ENCODE measurements at places on chromosomes 3 and 15.

- DNase-seq, result no peak
Measured at GRCh38 chr3:68773401-68773800, 158.9 kb downstream of the TAFA4 start.

DNA sequence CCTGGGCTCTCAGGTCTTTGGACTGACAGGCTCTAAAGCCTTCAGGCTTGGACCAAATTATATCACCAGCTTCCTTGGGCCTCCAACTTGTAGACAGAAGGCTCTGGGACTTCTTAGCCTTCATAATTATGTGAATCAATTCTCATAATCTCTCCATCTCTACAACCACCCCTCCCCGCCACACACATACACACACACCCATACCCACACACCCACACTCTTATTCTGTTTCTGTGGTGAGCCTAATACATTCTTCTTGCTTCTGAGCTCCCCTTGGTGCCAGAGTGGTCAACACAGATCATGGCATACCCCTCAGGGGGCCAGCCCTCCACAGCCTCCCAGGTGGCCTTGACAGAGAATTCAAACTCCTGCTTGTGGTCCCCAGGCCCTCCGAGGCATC, 5.6 kb upstream of the NUP210 start:
- no peak for DNase-seq

DNA sequence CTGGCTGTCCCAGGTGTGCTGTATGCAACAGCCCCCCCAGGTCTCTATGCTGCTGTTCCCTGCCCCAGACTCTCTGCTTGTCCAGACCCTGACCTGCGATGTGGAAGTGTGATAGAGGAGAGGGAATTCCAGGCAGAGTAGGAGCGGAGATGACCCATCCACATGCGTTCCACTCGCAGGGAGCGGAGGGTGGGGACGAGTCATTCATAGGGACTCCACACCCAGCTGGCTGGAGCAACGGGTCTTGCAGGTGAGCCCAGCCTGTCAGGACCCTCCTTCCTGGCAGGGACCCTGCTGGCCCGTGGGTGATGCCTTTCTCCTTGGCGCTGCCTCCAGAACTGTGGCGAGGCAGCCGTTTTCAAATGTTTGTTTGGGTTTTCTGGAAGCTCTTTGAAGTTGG, 58.8 kb downstream of the CEMIP start:
- DNase-seq, result no peak

DNA sequence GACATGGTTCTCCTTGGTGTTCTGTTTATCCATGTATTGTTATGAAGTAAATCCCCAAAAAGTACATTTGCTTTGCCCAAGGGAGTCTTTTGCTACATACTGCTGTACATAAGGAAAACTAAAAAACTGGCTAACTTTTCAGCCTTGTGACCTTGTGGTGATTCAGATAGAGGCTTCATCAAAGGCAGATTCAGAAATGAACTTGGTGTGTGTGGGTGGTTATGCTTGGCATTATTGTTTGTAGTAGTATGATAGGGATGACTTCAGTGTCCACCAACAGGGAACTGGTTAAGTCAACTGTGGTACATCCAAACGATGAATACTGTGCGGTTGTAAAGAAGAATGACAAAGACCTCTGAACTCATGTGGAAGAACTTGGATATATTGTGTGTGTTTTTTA, 75.6 kb upstream of the CHRNB4 start:
- no peak for DNase-seq

- DNase-seq, result no peak
Measured at GRCh38 chr3:107496855-107497254, 25.9 kb upstream of the BBX start.

GRCh38 chr3:32440611-32441350, 49.1 kb downstream of the CMTM7 start:
- DNase-seq, result no peak

Data from NCI-H524 treated with DMSO at 0.1 percent for 48 hours (cell line).